ENCODE measurements at places on chromosomes 7 and 10.

- no peak for DNase-seq
Observed at GRCh38 chr7:33700001-33700899, 205.1 kb upstream of the BMPER start.

- DNase-seq = no peak
Observed at GRCh38 chr10:8065651-8066050, 11.2 kb downstream of the GATA3 start.

- DNase-seq = no peak
Observed at GRCh38 chr7:134789967-134790685, 10.7 kb downstream of the CALD1 start.

GRCh38 chr10:89515031-89515841 is 20.2 kb downstream of the SLC16A12 start:
- no peak for DNase-seq

DNA sequence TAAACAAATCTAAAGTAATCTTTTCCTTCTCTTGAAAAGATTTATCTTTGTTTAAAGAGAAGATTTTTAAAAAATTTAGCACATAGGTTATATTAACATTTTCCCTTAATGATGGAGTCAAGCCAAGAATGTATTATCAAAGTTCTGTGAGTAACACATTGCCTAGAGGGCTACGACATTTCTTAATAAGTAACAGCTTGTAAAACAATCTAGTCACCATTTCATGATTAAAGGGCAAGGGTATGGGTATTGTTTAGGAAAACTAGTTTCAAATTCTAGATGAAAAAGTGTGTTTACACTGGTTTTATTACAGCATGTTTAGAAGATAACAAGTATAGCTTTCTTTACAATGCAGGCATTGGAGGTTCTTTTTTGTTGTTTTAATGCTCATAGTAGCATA is 28.6 kb upstream of the LAMB4 start:
- DNase-seq = no peak

DNA sequence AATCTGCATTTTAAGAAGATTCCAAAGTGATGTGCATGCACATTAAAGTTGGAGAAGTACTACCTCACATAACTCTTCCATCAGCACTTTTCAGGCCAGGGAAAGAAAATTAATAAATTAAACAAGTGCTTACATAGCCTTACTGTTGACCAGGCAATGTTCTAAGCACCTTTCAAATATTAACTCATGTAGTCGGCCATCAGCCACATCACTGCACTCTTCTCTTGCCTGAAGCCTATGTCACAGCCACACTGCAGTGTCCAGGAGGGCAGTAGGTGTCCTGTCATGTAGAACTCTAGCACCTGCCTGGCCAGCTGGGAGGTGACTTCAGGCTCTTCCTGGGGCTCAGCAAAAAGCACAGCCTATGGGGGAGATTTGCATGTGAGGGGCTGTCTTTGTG is 71.5 kb downstream of the CDK1 start:
- DNase-seq = no peak
